ENCODE measurements at places on chromosomes 13 and 19.

DNA sequence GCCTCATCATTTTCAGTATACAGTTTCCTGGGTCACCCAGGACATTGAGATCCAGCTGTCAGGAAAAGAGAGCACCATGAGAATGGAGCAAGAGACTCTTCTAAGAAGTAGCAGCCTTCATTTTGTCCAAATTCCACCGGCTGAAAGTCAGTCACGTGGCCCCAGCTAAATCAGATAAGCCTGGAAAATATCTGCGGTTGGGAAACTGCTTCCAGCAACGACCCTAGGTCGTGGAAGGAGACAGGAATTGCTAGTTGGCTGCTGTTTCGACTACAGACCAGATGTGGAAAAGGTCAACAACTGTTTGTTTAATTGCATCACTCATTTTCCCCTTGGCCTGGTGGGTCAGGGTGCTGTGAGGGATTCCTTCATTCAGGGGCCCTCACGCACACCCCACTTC is 107.0 kb downstream of the ZNF536 start:
- no peak for DNase-seq

DNA sequence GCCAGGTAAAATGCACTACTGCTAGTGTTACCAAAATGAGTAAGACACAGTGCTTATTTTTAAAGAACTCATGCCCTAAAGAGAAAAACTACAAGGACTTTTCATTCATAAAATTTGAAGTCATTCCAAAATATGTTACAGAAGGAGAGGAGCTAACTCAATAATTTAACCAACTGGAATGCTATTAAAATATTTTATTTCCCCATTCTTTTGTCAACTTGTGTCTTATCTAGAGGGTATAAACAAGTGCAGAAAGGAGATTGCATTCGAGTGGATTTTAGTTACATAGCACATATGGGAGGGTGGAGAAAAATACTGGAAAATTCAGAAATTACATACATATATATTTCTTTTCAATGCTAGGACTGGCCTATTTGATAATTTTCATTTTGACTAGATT is 131.0 kb upstream of the IRS2 start:
- no peak for DNase-seq

DNA sequence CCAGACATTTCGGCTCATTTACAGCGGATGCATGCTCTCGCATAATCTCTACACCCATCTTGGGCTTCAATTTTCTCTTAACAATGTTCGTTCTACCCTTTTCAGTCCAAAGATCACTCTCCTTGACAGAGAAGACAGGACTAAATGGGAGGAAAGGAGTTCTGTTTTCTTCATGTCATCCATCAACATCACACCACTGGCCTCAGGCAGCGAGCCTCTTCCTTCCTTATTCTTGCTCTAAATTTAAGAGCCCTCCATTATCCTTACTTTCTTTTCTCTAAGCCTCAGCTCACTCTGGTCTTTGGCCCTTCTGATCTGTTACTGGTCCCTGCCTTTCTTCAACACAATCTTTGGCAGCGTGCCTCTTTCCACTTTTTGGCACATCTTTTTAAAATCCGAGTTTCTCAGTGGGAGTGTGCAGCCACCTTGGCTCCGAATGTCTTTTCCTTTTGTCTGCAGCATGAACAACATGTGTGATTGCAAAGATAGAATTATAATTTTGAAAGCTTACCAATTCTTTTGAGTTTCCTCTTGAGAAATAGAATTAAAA is 98.7 kb downstream of the FAM216B start:
- no peak for DNase-seq

- DNase-seq = no peak
Observed at GRCh38 chr13:96771486-96772367, 222.5 kb downstream of the OXGR1 start.

DNA sequence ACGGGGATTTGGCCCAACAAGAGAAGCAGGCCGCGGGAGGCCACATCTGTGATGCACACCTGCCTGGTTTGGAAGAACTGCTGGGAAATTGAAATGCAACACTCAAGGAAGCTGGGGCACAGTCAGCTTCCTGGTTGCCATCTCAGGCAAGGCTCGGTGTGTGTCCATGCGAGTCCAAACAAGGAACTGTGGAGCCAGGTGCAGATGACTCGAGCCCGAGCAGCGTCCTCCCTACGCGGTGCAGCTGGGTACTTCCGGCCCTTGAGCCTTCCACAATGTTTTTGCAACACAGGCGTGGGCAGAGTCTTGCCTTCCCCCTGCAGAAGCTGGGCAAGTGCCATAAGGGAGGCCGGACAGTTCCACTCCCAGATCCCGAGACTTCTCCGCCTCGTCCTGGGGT is 94.6 kb downstream of the CRYL1 start:
- DNase-seq = no peak

- DNase-seq = no peak
Observed at GRCh38 chr13:49954674-49955455, 18.7 kb upstream of the SPRYD7 start.

GRCh38 chr19:45621976-45622503 is 17.2 kb downstream of the EML2 start:
- DNase-seq = no peak

- no peak for DNase-seq
Observed at GRCh38 chr19:10450853-10451609, 30.7 kb downstream of the PDE4A start.

GRCh38 chr13:49749848-49750247 is 42.6 kb downstream of the KPNA3 start:
- DNase-seq = no peak

Measured in HS-5 (cell line).